ENCODE measurements at places on chromosomes 7 and 10.

GRCh38 chr10:13716081-13717071 lies 129.6 kb downstream of the PRPF18 start:
- no peak for DNase-seq

DNA sequence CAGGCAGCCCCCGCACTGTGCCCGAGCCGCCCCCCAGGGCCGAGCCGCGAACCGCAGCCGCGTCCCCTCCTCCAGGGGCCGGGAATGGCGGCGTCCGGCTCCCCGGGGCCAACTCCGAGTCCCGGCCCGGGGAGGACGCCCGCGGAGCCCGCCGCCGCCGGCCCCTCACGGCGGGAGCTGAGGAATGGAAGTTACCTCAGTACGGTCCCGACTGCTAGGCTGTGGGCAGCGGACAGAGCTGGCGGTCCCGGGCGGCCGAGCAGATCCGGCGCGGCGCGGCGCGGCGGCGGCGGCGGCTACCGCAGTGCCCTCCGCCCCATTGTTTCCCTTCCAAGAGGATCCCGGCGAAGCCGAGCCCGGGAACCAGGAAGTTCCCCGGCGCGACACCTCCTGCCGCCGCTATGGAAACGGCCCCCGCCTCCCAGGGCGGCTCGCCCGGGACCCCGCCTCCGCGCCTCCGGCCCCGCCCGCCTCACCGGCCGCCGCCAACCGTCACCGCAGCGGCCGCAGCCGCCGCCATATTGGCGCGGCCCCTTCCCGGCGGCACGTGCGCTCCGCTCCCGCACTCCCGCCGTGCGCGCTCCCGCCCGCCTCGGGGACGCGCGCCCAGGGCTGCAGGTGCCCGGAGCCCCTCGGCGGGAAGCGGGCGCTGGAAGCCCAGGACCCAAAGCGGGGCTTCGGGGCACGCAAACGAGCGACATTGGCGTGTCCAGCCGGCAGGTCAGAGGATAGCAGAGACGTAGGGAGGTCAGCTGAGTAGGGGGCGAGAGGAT lies at the start of gene USP6NL:
Gene USP6NL, minus strand, starts transcription at position 403 of the 773 bp plus-strand sequence. CDS start 14,016 bp downstream, outside the sequence.
- DNase-seq, result peak; percentile 62

DNA sequence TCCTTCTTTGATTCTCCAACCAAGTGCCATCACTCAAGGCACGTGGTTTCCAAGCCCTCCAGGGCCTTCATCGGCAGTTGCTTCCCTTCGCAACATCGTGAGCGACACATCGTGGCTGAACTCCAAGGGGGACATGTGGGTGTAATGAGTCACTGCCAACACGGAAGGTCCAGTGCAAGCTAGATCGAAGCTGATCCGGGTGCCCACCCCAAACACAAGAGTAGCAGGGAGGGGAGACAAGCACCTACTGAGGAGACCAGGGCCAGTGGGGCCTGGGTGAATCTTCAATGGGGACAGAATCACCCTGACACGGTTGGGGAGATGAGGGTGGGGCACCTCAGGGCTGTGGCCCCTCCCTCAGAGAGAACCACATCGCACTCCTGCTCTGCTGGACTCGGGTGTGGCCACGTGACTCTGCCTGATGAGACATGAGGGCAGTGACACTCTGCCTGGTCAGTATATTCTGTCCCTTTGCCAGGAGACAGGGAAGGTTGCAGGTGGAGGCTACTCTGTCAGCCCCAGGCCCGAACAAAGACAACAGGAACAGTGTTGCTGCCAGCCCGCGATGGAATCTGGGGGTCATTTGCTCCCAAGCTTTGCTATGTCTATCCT lies 36.8 kb upstream of the HSPA12A start:
- no peak for DNase-seq

DNA sequence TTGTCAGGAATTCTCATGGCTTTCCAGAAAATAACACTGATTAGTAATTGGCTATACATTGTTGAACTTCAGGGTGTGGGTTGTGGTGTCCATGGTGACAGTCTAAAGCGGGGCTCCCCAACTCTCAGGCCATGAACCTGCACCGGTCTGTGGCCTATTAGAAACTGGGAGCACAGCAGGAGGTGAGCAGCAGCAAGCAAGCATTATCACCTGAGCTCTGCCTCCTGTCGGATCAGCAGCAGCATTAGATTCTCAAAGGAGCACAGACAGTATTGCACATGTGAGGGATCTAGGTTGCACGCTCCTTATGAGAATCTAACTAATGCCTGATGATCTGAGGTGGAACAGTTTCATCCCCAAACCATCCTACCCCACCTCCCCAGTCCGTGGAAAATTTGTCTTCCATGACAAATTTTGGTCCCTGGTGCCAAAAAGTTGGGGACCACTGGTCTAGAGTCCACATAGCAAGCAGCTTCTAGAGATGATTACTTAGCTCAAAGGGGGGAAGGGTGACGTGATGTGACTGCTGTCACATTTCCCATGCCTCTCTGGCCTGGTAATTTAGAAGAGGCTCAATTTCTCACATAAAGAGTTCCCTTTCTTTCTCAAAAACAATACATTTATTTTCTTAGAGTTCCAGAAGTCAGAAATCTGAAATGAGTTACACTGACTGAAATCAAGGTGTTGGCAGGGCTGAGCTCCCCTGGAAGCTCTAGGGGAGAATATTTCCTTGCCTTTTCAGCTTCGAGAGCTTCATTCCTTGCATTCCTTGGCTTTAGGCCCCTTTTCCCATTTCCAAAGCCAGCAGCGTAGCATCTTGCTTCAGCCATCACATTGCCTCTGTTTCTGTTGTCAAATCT lies 17.6 kb upstream of the FAM221A start:
- no peak for DNase-seq

DNA sequence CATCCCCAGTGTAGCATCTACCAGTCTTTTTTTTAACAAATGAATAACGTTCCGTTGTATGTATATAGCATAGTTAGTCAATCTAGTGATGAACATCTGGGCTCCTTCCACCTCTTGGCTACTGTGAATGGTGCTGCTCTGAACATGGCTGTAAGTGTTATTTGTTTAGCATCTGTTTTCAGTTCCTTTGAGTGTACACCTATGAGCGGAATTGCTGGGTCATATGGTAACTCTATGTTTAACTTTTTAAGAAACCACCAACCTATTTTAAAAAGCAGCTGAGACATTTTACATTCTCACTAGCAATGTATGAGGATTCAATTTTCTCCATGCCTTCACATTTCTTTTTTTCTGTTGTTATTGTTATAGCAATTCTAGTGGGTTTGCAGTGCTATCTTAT lies 178.2 kb downstream of the DNAJC1 start:
- no peak for DNase-seq

DNA sequence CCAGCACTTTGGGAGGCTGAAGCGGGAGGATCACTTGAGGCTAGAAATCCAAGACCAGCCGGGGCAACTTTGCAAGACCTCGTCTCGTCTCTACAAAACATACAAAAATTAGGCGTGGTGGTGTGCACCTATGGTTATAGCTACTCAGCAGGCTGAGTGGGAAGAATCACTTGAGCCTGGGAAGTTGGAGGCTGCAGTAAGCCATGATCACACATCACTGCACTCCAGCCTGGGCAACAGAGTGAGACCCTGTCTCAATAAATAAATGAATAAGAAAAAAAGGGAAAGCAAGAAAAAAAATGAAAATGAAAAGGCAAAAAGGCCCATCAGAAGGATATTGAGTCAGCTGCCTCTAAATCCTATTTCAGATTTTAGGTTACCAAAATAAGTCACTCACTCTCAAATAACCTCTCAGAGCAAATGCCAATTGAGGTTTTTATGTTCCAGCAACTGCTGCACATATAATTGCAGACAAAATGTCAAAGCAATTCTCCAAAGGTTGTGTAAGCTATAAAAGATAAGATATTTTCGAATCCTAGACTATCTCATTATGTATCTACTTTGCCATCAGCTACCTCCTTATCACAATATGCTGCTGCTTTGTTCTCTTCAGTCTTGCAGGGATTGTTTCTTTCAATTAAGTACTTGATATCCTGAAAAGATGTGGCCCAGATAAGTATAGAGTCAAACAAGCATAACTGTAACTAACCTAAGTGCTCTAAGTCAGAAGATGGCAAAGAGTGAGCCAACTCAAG lies 4.7 kb downstream of the BAZ1B start:
- DNase-seq, result no peak

- no peak for DNase-seq
These were observed 309.4 kb downstream of the TWIST1 start for GRCh38 chr7:18808026-18808425.

- no peak for DNase-seq
These were observed 7.6 kb downstream of the LZTS2 start for GRCh38 chr10:101007099-101007711.

DNA sequence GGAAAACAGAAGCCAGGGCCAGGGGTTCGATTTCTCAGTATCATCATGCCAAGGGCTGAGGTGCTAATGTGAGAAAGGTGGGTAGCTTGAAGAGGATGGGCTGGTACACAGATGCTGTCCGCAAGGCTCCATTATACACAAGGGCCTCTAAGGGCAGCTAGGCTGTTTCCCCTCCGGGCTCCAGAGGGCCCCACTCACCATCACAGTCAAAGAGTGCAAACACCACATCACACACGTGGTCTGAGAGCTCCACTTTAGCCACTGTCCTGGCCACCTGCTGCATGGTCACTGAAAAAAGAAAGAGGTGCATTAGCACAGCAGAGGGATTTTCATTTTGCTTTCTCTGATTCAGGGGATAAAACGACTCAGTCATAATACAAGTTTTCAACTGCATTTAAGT lies 20.9 kb upstream of the DNAJB12 start:
- no peak for DNase-seq

- no peak for DNase-seq
These were observed 41.9 kb downstream of the ANKMY2 start for GRCh38 chr7:16603633-16604032.

DNA sequence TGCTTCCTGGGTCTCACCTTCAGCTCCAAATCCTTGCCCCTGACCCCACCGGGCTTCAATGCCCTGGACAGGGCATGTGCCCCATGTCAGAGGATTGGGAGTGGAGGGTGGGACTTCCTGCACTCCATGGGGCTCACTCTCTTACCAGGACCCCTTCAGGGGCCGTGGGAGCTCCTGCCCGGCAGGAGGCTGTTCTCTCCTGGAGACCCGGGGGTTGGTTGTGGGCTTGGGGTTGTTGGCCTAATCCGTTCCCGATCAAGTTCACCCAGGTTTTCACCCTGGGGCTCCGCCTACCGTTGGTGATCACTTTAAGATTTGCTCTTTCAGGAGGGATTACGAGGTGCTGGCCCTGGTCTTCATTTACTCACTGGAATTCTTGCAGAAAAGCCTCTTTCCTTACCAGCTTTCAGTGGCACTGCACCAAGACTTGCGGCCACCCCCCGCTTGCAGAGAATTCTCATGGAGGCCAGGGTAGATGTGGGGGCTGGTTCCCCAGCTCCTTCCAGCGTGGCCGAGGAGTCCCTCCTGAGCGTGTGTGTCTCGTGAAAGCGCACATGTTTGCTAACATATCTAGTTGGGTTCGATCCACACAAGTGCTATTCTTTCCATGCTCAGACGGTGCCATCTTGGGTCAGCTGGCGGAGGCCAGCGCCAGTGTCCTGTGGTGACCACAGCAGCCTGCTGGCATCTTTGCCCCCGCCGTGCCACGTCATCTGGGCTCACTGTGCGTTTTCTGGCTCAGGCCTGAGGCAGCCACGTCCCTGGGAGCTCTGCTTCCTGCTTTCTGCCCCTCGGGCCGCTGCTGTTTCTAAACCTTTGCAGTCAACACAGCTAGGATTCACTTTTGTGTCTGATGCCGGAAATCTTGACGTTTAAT lies 15.6 kb downstream of the PWWP2B start:
- DNase-seq, result no peak

DNA sequence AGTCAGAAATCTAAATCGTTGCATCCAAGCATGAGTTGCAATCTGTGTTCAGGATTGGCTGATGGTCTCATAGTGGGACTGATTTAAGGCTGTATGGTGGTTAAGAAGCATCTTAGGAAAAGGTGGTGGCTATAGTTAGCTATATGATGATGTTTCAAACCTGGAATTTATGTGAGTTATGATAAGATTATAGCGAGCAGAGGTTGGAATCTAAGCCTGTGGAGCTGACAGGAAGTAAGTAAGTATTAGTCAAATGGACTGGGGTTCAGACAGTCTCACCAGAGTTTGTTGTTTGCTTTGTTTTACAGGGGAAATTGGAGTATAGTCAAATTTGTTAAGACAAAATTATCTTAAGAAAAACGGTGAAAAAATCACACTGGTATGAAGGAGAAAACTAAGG lies 56.7 kb downstream of the ANKRD7 start:
- no peak for DNase-seq

DNA sequence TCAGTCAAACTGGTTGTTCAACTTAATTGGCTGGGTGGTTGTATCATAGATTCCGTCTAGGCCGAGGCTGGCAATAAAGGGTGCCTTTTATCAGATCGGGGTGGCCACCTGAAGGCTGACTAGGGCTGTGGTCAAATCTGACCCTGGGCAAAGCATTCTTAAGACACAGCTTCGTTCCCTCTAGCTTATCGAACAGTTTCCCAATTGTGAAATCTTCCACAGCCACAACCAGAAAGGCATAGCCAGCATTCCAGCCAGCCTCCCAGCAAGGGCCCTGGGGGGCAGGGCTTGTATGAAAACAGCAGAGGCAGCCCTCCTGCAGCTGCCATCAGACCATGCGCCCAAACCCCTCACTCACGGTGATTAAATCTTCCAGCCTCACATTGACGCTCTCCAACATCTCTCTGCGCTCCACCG lies 42.5 kb upstream of the TMEM213 start:
- no peak for DNase-seq

- DNase-seq, result no peak
These were observed 182.2 kb downstream of the CAMK1D start for GRCh38 chr10:12531305-12532220.

- DNase-seq, result no peak
These were observed 5.3 kb upstream of the KCNIP2 start for GRCh38 chr10:101848894-101849351.

DNA sequence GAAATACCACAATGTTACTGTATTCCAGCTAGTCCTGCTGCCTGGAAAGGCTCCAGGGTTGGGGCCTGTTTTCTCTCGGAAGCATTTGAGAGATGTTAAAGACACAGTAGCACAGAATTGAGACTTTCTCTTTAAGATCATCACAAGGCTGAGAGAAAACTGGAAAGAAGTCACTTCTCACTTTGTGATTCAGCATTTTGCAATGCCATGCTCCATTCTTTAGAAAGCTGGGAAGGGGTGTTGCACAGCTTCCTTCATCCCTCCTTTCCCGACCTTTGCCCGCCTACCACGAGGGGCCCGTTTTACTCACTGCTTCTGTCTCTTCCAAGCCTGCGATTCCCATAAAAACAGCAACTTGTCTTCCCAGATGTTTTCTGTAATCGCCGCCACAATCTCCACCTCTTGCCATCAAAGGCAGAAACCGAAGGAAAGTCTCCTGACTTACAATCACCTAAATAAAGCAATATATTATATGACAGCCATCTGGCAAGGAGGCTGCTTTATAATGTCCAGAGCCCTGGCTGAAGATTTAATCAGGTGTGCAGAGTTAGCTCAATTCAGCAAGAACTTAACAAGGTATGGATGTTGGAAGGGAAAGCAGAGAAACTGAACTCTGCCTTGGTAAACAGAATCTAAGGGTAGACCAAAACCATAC lies 18.9 kb downstream of the NOD1 start:
- DNase-seq, result no peak

GRCh38 chr10:77827366-77827765 lies 99.2 kb downstream of the DLG5 start:
- DNase-seq, result no peak

DNA sequence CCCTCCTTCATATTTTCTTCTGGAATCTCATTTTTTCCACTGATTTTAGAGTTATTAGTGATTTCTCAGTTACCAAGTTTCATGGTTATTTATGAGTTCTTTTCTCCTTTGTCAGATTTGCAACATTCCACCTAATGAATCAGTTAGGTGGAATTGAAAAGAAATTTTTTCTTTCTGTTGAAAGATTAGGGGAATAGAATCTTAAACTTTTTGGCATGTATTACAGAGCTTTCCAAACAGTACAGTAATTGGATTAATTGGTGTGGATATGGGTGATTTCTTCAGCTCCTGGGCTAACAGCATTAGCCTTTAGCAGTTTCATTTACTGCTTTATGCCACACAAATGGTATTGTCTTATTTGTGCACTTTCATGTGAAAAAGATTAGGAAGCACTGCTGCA lies 17.0 kb downstream of the STAM start:
- DNase-seq, result no peak
